ENCODE measurements at places on chromosomes 7 and 10.

- ATAC-seq, result no peak
These were observed 12.5 kb downstream of the TBX20 start for GRCh38 chr7:35241436-35241835.

GRCh38 chr7:154844955-154845354 lies 158.0 kb downstream of the PAXIP1 start:
- ATAC-seq, result no peak

DNA sequence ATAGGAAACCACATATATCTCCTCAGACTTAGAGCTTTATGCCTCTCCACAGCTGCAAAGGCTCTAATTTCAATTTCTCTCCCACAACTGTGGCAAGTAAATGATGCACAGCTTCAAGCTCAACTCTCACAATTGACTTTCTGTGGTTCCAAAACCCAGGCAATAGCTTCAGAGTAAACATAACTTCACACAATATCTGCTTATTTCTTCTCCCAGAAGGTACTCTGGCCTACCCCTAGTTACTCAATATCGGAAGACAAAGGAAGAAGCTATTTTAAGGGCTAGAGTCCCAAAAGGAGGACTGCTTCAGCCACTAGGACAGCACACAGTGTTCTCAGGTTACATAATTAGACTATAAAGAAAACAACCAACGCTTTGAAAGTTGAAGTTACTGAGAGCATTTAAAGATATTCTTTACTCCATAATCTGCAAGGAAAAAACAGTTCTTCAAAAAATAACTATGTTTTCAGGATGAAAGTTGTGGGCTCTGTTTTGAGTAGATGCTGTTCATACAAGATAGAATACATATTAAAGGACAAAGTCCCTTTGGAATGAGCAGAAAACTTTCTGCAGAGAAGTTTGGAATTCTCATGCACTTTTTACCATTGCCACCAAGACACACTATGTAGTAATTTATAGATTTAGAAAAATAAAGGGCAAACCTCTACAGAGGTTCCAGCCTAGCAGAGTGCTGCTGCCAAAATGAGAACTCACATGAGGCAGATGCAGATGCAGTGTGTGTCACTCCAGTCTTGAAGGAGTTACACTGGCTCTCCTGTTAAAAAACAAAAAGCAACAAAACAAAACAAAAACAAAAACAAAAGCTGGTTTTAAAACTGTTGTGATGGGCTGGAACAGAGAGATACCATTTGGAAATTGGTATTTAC lies 81.8 kb downstream of the NT5C2 start:
- ATAC-seq, result peak; percentile 95

- ATAC-seq, result peak; percentile 76
These were observed 20.0 kb downstream of the LAMB1 start for GRCh38 chr7:107982918-107983389.

GRCh38 chr7:27605689-27606269 lies 56.9 kb downstream of the HIBADH start:
- ATAC-seq, result no peak

GRCh38 chr10:10903620-10904019 lies 114.1 kb upstream of the CELF2 start:
- no peak for ATAC-seq

DNA sequence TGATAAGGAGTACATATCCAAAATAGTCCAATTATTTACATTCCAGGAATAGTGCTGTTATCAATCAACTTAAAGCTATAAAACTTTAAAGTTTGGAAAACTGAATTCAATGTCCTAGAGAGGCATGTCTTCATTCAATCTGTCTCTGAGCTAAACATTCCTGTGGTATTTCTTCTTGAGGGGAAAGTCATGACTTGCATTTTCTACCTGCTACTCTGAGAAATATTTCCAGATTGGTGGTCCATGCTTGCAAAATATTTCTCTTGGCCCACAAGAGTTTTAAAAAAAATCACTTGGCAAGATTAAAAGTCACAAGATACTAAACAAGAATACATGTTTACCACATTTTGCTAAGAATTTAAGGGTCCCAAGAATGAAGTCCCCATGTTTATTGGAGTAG lies 63.6 kb upstream of the HGF start:
- no peak for ATAC-seq

DNA sequence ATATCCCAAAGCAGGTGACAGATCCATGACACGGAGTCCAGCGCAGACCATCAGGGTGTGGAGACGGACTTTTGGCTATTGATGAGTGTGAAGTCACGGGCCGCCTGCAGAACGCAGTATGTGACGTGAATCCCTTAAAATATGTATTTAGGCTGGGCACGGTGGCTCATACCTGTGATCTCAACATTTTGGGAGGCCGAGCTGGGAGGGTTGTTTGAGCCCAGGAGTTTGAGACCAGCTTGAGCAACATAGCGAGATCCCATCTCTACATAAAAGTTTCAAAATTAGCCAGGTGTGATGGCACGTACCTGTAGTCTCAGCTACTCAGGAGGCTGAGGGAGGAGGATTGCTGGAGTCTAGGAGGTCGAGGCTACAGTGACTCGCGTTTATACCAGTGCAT lies 1.9 kb upstream of the AMZ1 start:
- no peak for ATAC-seq

DNA sequence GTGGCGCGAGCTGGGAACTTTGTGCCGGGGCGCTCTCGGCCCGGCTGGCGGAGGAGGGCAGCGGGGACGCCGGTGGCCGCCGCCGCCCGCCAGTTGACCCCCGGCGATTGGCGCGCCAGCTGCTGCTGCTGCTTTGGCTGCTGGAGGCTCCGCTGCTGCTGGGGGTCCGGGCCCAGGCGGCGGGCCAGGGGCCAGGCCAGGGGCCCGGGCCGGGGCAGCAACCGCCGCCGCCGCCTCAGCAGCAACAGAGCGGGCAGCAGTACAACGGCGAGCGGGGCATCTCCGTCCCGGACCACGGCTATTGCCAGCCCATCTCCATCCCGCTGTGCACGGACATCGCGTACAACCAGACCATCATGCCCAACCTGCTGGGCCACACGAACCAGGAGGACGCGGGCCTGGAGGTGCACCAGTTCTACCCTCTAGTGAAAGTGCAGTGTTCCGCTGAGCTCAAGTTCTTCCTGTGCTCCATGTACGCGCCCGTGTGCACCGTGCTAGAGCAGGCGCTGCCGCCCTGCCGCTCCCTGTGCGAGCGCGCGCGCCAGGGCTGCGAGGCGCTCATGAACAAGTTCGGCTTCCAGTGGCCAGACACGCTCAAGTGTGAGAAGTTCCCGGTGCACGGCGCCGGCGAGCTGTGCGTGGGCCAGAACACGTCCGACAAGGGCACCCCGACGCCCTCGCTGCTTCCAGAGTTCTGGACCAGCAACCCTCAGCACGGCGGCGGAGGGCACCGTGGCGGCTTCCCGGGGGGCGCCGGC lies 870 bp downstream of the FZD1 start:
- peak; percentile 15 for ATAC-seq

DNA sequence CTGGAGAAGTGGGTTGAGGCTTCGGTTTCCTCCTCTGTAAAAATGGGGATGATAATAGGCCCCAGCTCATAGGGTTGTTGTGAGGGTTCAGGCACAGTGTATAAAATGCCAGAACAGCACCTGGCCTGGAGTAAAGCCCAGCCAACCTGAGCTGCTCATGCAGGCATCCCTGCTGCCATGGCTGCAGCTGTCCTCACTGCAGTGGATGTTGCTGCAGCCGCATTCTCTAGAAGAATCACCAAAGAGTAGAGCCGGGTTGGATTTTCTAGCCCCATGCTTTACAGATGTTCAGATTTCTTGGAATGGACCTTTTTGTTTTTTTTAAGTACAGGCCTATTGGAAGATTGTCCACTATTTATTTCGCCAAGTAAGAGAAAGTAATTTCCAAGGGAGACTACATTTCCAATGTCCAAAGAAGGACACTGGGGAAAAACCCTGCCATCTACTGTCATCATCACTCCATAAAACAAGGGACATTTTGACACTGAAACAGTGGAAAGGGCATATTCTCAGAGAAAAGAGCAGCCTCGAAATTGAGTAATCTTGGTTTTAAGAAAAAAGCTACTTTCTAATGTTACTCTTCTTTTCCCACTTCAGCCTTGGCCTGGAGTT lies 147.5 kb upstream of the TCF7L2 start:
- ATAC-seq, result no peak

- ATAC-seq, result no peak
These were observed 56.3 kb upstream of the USP6NL start for GRCh38 chr10:11667756-11668155.

DNA sequence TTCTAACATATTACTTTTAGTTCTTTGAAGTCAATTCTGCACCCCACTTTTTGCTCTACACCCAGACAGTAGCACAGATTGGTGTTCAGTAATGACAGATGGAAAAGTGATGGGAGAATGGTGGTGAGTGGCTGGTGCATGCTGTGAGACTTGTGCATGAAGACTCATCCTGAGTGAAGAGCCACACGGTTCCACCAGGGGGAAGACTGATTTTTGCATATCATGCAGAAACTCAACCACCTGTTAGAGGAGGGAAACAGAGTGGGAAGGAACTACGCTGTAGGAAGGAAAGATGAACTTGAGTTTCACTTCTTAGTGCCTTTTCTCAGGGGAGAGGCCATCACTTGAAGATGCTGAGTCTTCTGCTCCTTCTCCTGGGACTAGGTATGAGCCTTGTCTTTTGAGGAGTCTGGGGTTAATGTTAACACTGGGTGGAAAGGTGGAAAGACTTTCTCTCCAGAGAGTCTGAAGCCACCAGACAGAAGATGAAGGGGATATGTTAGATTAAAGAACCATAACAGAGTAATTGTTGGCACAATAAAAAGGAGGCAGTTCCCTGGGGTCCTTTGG lies 9.3 kb upstream of the PRSS1 start:
- ATAC-seq, result no peak
